ENCODE measurements at places on chromosomes 1 and 21.

- DNase-seq = no peak
These were observed 193.4 kb downstream of the APP start for GRCh38 chr21:25977068-25977611.

- no peak for DNase-seq
These were observed 8.7 kb upstream of the LIN28A start for GRCh38 chr1:26401891-26402290.

DNA sequence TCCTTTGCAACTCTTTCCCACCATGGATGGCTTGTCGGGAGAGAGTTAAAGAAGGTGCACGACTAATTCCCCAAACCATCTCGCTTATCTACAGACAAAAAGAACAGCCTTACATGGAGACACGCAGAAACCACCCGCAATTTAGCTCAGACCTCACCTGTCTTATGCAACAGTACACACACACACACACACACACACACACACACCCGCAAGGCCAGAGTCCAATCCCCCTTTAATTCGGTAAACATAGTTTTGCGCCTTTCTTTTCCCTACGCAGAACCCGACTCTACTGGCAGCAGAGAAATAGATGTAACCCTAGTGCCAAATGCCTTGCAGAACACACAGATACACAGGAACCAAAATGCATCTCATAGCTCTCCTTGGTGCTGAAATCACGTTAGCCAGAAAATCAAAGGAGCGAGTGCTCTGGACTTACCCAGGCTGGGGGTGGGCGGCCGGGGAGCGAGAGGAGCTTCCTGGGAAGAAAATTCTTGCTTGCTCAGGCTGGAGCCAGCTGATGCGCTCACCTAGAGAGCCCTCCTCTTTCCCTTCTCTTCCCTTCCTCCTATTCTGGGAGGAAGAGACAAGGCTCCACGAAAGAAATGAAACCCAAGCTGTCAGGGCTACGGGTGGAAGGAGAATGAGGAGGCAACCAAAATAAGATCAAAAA lies 470 bp downstream of the TNR start:
- DNase-seq = peak; percentile 26

GRCh38 chr1:152029144-152029928 lies 7.5 kb downstream of the S100A11 start:
- DNase-seq = no peak

DNA sequence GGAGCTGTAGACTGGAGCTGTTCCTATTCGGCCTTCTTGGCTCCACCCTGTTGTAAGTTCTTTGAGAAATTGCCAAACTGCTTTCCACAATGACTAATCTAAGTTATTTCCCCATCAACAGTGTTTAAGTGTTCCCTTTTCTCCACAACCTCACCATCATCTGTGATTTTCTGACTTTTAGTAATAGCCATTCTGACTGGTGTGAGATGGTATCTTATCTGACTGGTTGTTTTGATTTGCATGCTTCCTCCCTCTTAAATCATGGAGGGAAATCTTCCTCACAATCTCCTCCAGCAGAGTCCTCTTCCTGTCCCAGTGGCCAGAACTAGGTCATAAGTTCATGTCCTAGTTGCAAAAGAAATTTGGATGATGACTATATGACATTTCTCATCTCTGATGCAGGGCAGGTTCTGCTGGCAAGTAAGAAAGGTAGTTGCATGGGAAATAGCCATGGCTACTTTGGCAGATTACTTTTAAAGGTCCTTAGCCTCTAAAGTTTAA lies 294.0 kb downstream of the LRRC40 start:
- DNase-seq = no peak

- DNase-seq = no peak
These were observed 156.3 kb downstream of the LYPLAL1 start for GRCh38 chr1:219330001-219330400.

DNA sequence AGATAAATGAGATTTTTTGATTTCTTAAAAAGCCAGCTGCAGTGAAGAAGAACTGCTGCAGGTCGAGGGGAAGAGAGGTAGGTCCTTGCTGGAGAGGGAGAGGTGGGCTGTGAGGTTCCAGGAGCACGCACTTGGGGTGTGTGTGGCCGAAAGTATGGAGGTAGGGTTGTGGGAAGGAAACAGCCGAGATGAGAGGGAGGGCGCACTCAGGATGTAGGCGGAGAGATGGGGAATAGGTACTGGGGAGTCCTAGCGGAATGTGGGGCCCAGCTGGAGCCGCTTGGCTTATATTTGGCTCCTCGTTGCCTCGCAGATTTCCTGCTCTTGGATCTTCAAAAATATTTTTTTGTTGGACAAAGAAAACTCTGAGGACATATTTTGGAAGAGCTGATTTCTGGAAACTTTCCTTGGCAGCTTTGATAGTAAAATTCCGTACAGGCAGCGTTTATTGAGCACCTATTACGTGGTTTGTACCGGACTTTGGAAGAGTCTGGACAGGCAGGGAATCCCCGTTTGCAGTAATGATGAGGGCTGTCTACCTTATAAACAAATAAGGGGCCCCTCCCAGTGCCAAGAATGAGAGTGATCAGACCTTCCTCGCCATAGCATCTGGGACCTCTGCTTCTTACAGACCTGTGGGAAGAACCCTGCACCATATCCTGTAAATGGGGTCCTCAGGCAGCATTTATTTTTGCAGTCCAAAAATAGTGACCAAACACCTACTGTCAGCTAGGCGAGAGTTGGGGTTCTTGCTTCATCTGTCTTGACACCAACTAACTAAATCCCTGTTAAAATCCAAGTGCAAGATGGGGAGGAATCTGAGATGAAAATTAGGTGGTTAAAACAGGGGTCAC lies 1.5 kb downstream of the LRRC8D start:
- DNase-seq = no peak

DNA sequence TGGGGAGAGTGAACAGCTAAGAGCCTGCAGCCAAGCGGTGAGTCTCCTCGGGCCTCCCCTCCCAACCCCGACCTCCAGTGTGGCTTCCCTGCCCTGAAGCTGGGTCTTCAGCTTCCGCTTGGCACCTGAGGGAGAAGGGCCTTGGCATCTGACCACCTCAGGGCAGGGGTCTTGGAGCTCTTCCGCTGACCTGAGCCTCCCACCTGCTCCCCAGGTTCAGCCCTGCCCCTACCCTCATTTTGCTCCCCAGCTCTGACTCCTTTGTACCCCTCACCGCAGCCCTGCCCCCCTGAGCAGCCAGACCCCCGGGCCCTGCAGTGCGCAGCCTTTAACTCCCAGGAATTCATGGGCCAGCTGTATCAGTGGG lies 4.9 kb downstream of the ADAMTSL4 start:
- no peak for DNase-seq

GRCh38 chr1:226625326-226625725 lies 76.8 kb downstream of the STUM start:
- DNase-seq = no peak

DNA sequence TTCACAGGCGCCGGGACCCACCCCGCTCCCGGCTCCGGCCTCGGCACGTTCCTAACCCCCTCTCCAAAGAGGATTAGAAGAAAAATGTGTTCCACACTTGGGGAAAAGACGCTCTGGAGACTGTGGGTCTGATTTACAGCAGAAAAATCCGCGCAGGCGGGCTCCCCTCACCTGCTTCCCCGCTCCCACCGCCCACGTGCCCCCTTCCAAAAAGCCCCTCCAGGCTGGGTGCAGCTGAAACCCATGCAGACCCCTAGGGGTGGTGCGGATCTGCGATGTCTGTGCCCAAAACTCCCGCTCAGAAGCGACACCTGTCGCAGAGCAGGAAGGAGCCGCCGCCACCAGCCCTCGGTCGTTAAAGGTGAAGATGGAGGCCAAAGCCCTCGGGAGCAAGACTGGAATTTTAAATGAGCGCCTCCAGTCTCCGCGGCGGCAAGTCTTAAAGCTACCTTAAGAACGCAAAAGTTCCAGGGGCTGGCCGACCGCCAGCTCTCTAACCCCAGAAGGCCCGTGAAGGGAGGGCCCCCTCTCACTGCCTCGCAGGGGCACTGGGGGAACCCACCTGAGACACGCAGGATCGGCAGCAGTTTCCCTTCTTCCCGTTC lies 688 bp upstream of the CHD5 start:
- DNase-seq = no peak

GRCh38 chr1:231165371-231165770 lies 3.5 kb downstream of the TRIM67 start:
- no peak for DNase-seq

- DNase-seq = no peak
These were observed 43.2 kb upstream of the BACE2 start for GRCh38 chr21:41124641-41125201.

GRCh38 chr1:112983537-112984131 lies 27.6 kb upstream of the SLC16A1 start:
- no peak for DNase-seq

DNA sequence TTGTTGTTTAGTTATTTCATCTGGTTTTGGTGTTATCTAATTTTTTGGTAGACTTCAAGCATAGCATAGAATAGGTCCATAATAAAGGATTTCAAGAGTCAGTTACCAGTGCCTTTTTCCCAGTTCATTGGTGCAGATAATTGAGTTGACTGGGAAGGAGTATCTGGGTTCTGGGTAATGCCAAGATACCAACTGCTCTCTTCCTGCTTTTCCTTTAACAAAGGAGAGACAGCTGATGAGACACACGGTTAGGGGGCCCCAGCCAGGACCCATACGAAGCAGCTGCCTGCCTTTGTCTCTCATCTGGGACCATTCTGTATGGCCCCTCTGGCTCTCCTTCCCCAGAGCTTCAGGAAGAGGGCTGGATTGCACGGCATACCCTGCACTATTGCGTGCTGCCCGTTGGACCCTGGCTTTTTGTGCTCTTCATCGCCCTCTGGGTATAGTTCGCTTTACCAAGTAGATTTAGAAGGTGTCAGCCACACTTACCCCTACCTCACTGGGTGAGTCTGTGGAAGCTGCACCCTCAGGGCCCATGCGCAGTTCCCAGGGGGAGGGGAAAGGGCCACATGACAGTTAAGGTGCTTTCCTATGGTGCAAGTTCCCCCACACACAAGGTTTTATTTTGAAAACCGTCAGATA lies 7.0 kb downstream of the NAV1 start:
- no peak for DNase-seq

Data from HepG2 (cell line).